ENCODE measurements at places on chromosomes 2 and 18. TPM values are rescaled to one million over a fixed set of nuclear protein-coding genes. Genes with fewer than 3 reads are reported as not detected.

DNA sequence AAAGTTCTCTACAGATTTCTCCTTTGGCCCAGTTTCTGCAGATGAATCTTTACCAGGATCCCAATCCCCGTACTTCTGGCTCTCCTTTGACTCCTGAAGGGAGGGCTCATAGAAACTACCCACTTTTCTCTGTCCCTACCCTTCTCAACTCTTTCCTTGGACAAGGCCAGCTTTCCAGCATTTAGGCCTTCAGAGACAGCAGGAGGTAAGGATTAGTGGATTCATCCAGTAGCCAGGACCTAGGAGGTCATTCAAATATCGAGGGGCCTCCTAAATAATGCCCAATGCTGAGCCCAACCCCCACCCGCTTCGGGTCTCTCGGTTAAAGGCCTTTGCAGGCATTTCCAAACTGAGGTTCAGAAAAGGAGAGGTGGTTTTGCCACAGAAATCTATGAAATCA is 4.8 kb upstream of the ZNF532 start:
- H3K4me3 ChIP-seq: peak overlapping the region; percentile 12
- H3K36me3 ChIP-seq: no peaks in the 10 kb centered on the region
- peak overlapping the region; percentile 95 for H3K27ac ChIP-seq
- DNase-seq: no peak

DNA sequence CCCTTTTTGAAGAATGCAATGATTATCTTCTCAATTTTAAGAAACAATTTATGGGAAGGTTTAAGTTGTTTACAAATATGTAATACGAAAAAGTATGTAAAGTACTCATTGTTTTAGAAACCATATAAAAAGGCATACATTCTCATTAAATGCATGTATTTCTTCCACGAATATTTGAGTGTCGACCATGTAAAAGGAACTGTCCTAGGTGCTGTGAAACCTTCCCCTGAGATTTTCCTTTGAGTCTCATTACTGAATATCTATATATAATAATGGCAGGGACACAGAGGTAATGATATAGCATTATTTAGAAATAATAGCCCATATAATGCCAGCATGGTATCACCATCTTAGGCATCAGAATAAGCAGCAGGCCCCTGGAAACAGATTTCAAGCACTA is 239.3 kb downstream of the ERBB4 start:
- DNase-seq: no peak
- H3K27me3 ChIP-seq: no peaks in the 10 kb centered on the region
- H3K4me3 ChIP-seq: no peak overlapping the region
- no peaks in the 10 kb centered on the region for H3K36me3 ChIP-seq

- no peak overlapping the region for H3K4me3 ChIP-seq
- H3K36me3 ChIP-seq: no peaks in the 10 kb centered on the region
- no peak for DNase-seq
- no peak overlapping the region for H3K27ac ChIP-seq
- H3K27me3 ChIP-seq: no peaks in the 10 kb centered on the region
- H3K4me1 ChIP-seq: no peaks in the 10 kb centered on the region
These were observed 55.4 kb downstream of the COL5A2 start for GRCh38 chr2:189124175-189124574.

- no peaks in the 10 kb centered on the region for H3K36me3 ChIP-seq
- H3K4me3 ChIP-seq: no peak overlapping the region
- no peaks in the 10 kb centered on the region for H3K4me1 ChIP-seq
- H3K27me3 ChIP-seq: no peaks in the 10 kb centered on the region
These were observed 110.2 kb upstream of the CCDC68 start for GRCh38 chr18:55069497-55069896.

Gene CCT7
- total RNA-seq: 184 TPM

- no peaks in the 10 kb centered on the region for H3K4me1 ChIP-seq
- no peak overlapping the region for H3K27ac ChIP-seq
- DNase-seq: no peak
- no peaks in the 10 kb centered on the region for H3K36me3 ChIP-seq
- H3K27me3 ChIP-seq: no peaks in the 10 kb centered on the region
- H3K4me3 ChIP-seq: no peak overlapping the region
These were observed 745.0 kb upstream of the ACVR2A start for GRCh38 chr2:147099845-147100244.

Gene HOXD8
- 46.2 TPM for total RNA-seq

Gene WNT10A
- total RNA-seq: 0.97 TPM

DNA sequence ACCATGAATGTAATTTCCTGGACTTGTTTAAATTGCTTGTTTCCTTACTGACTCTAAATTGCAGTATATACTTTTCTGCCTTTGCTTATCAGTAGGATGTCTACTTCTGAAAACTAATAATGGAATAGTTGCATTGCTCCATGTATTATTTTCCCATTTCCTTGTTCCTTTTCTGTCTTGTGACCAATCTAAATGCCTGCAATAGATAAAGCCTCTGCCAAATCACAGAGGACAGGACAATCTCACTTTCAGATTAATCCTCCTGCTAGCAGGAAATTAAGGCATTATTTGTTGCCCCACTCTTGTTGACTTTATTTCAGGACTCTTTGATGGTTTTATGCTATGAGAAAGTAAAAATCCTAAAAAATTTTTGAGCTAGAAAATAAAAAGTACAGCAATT is 4.7 kb upstream of the ESCO1 start:
- no peak overlapping the region for H3K4me3 ChIP-seq
- no peaks in the 10 kb centered on the region for H3K36me3 ChIP-seq
- DNase-seq: no peak
- no peaks in the 10 kb centered on the region for H3K27me3 ChIP-seq
- H3K4me1 ChIP-seq: no peaks in the 10 kb centered on the region

Gene COL6A3
- 253 TPM for total RNA-seq

- H3K36me3 ChIP-seq: no peaks in the 10 kb centered on the region
- H3K4me3 ChIP-seq: no peak overlapping the region
- peak overlapping the region; percentile 21 for H3K27ac ChIP-seq
- H3K4me1 ChIP-seq: no peaks in the 10 kb centered on the region
- no peaks in the 10 kb centered on the region for H3K27me3 ChIP-seq
These were observed 33.1 kb downstream of the ADRA2B start for GRCh38 chr2:96083064-96083939.

- no peak for DNase-seq
- H3K36me3 ChIP-seq: no peaks in the 10 kb centered on the region
- no peaks in the 10 kb centered on the region for H3K27me3 ChIP-seq
- H3K4me1 ChIP-seq: no peaks in the 10 kb centered on the region
These were observed 5.0 kb upstream of the SLC8A1 start for GRCh38 chr2:40456926-40457325.

DNA sequence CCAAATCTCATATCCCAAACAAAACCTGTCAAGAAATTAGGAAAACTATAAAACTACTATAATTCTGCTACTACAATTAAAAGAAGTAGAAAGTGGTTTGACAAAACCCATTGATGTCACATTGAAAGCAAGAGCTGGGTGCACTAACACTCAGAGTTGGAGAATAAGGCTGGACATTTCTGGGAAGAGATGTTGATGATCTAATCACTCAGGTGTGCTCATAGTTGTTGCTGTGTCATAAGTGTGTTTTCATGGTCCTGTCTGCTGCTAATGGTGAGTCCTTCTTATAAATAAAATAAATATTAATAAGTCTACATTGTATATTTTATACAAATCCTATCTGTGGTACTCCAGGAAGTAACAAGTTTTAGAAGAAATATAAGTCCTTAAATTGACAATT is 168.2 kb upstream of the LRP1B start:
- no peaks in the 10 kb centered on the region for H3K27me3 ChIP-seq
- H3K4me3 ChIP-seq: no peak overlapping the region
- H3K27ac ChIP-seq: no peak overlapping the region
- no peaks in the 10 kb centered on the region for H3K4me1 ChIP-seq
- H3K36me3 ChIP-seq: no peaks in the 10 kb centered on the region

Gene DQX1
- total RNA-seq: not detected
